ENCODE measurements at places on chromosomes 2 and 18.

DNA sequence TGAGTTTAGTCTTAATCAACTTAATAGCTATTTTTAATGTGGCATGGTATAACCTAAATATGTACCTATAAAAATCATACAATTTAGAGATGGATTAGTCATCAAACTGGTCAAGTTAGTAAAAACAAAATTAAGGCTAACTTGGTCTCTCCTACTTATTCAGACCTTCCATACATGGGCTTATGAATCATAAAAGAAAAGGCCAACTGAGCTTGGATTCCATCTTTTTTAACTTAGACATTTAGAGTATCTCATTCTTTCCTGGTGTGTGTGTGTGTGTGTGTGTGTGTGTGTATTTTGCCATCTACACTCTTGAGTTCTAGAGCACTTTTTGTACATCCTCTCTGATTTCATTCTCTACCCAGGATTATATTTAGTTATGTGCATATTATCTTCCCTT, 637.5 kb downstream of the PLCL1 start:
- DNase-seq, result no peak

- DNase-seq, result no peak
Observed at GRCh38 chr2:12352889-12353288, 363.8 kb upstream of the TRIB2 start.

DNA sequence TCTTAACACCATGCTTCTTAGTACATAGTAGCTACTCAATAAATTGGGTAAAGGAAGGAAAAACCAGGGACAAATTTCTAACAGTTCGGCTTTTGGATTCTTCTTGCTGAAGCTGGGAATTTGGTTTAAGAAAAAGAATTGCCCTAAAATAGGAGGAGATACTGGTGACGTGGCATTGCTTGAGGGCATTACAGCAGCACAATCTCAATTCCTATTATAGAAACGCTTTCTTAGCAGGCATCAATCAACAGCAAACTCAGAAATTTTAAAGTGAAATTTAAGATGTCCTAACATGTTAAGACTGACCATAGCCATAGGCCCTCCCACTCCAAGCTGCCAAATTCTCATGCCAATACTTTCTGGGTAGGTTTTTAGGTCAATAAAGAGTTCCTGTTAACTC, 169.5 kb downstream of the SRBD1 start:
- no peak for DNase-seq

DNA sequence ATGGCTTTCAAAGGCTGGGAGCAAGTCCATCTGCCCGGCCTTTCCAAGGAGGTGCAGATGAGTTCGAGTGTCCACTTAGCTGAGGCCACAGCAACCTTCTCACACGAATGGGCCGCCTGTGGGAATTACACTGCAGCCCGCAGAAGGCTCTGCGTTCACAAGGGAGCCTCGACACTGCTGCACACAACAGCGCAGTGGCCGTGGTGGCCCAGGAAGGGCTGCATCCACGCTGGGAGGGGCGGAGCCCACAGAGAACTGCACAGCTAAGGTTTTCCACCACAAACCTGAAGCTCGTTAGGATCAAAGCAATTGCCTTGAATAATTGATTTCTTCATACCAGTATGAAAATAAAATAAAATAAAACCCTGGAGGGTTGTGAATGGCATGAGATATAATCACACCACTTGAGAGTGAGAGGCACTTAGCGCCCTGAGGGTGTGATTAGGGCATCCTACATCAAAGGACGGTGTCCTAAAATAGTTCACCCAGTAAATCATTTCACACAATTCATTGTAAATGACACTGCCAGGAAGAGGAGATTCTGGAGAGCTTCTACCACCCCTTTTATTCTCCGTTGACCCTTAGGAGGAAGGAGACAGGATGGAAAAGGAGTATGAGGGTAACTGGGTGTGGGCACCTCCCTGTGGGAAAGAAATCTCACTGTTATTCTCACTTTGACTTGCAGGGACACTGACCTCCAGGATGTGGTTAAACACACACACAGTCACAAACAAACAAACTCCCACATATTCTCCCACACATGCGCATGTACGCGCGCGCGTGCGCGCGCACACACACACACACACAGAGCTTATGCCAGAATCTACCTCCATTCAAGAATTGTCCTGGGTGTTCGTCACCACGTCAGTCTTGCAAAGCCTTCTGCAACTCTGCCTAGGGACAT, 256.6 kb upstream of the ID2 start:
- DNase-seq, result no peak

- no peak for DNase-seq
Observed at GRCh38 chr2:62685256-62685655, 20.3 kb upstream of the EHBP1 start.

- no peak for DNase-seq
Observed at GRCh38 chr2:66897691-66898150, 462.8 kb downstream of the MEIS1 start.
